Stimulated activated CD8-positive, alpha-beta memory T cell treated with anti-CD3 and anti-CD28 coated beads, Interleukin-2, amount 100 ng/mL, for 1 hour (primary cell): ENCODE measurements at places on chromosomes 12 and 14.

DNA sequence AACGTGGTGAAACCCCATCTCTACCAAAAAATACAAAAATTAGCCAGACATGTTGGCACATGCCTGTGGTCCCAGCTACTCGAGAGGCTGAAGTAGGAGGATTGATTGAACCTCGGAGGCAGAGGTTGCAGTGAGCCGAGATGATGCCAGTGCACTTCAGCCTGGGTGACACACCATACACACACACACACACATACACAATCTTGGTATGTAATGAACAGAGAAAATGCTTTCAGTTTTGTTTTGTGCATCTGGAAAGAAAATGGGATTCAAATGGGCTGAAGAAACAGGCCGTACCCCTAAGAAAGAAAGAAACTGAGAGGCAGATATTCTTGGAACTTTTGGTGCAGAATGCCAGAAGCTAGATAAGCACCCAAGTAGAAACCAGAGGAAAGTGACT is 107.2 kb downstream of the PDE3A start:
- DNase-seq, result no peak

- no peak for DNase-seq
These were observed 3.3 kb upstream of the NAA25 start for GRCh38 chr12:112111931-112112330.

GRCh38 chr12:49643961-49644619 is 20.7 kb downstream of the PRPF40B start:
- no peak for DNase-seq

- DNase-seq, result no peak
These were observed 3.1 kb downstream of the ARHGEF25 start for GRCh38 chr12:57614178-57614947.

- DNase-seq, result no peak
These were observed 156.8 kb upstream of the AVPR1A start for GRCh38 chr12:63307849-63308248.

DNA sequence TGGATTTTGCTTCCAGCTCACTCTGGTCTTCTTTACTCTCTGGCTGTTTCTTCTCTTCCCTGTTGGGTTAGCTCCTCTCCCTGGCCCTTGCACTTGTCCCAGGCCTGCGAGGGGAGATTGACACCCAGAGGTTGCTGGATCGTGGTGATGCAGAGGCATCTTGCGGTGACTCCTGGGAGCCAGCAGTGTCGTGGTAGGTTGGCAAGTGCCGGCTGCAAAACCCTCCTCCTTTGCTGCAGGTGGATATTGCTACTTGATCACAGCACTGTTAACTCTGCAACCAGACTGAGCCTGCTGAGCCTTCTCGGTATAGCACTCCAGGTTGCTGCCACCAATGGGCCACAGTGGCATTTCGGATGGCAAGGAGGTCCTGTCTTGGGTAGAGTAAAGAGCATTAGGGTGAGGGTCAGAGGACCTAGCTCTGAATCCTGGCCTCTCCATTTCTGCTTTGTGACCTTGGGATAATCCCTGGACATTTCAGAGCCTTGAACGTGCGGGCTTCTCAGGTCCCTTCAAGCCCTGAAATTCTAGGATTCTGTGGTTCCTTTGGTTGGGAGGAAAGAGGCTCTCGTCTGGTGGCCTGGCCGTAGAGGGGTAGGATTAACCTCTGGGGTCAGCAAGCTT is 87.4 kb downstream of the TSPAN9 start:
- DNase-seq, result no peak

- no peak for DNase-seq
These were observed 13.3 kb downstream of the SLCO1B1 start for GRCh38 chr12:21144309-21144708.

DNA sequence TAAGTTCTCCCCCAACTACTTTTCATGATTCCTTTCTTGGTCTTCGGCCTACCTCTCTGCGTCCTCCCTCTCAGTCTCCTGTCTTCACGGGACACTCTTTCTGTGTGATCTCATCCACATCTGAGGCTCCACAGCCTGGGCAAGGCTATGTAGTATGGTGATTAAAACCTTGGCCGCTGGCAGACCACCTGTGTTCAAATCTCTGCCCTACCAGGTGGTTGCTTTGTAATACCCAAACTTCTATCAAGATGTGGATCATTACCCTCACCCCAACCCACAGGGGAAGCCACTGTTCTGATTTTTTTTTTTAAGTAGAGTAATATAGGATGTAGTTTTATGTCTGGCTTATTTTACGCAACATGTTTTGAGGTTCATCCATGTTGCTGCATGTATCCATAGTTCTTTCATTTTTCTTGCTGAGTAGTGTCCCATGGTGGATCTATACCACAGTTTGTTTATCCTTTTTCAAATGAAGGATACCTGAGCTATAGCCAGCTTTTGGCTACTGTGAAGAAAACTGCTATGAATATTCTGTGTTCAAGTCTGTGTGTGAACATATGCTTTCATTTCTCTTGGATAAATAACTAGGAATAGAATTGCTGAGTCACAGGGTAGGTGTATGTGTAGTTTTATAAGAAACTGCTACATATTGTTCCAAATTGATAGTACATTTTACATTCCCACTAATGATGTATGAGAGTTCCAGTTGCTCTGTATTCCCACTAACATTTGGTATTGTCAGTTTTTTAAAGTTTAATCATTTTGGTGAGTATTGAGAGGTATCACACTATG is 8.3 kb upstream of the STAT6 start:
- no peak for DNase-seq

DNA sequence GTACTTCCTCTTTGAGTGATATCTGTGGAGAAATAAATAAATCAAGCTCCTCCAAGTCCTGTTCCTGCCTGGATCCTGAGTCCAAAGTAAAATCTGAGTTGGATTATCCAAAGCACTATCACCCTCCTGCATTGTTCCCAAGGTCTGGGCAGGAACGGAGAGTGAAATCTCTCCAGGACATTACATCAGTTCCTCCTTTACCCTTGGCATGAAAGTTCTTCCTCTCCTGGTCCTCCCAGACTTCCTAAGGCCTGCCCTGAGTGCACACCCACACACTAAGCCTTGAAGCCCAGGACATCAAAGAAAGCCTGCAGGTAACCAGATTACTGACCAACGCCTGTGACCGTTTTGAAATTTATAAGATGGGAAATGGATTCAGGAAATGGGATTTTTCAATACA is 206.8 kb upstream of the BCL2L14 start:
- DNase-seq, result no peak

DNA sequence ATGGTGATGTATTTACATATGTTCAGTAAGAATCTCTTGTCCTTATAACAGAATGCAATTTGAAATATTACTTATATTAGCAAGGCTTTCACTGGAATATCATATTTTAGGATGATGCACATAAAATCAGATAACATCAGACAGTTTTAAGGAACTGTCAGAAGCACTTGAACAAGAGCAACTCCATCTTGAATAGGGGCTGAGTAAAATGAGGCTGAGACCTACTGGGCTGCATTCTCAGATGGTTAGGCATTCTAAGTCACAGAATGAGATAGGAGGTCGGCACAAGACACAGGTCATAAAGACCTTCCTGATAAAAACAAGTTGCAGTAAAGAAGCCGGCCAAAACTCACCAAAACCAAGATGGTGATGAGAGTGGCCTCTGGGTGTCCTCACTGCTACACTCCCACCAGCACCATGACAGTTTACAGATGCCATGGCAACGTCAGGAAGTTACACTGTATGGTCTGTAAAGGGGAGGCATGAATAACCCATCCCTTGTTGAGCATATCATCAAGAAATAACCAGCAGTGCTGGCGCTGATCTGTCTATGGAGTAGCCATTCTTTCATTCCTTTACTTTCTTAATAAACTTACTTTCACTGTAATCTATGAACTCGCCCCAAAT is 27.6 kb upstream of the ETV6 start:
- DNase-seq, result no peak
